CD4-positive, alpha-beta T cell treated with Interleukin-4 for 1 hour (primary cell): ENCODE measurements at places on chromosomes 6 and 20.
A peak's percentile ranks its signal among the peaks of the same experiment; 100 is the strongest.

DNA sequence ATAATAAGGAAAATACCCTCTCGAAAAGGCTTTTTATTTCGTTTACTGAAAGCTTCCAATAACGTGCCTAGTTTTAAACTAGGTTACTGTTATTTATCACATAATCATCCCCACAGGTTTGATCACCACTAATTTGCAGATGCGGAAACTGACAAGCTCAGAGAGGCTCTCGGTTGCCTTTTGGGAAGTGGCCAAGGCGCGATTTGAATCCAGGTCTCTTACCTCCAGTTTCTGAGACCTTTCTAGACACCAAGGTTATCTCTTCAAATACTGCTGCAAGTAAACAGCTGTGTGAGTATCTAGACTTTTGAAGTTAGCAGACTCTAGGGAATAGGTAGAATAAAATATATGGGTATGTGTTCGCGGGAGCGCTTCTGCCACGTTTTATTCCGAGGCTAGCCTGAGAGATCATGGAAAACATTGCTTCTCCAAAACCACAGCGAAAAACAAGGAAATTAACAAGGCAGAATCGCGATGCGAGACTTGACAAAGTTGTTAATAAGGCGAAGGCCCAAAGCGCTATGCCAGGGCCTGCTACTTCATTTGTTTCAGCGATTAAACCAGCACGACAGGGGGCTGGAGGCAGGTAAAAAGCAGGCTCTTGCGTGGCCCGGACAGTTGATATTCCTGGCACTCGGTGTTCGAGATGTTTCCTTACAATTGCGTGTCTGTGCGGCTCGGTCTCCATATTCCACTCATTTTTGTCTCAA, 1.8 kb upstream of the JARID2 start:
- no peak for DNase-seq

DNA sequence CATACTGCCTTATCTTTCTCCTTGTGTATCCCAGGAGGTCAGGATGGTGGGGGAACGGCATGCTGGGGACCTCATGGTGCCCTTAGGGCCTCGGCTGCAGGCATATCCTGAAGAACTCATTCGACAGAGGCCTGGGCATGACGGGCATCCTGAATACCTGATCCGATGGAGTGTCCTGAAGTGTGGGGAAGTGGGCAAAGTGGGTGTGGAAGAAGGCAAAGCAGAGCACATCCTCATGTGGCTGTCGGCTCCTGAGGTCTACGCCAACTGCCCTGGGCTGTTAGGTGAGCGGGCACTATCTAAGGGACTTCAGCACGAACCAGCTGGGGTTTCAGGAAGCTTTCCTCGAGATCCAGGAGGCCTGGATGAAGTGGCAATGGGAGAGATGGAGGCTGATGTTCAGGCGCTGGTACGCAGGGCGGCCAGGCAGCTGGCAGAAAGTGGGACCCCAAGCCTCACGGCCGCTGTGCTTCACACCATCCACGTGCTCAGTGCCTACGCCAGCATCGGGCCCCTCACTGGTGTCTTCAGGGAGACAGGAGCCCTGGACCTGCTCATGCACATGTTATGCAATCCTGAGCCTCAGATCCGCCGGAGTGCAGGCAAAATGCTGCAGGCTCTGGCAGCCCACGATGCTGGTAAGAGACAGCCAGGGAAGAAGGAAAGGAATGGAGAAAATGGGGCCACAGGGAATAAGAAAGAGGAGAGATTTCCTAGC, 2.4 kb downstream of the CUL9 start:
- DNase-seq: no peak

GRCh38 chr20:4076033-4076432, 60.7 kb upstream of the RNF24 start:
- no peak for DNase-seq

DNA sequence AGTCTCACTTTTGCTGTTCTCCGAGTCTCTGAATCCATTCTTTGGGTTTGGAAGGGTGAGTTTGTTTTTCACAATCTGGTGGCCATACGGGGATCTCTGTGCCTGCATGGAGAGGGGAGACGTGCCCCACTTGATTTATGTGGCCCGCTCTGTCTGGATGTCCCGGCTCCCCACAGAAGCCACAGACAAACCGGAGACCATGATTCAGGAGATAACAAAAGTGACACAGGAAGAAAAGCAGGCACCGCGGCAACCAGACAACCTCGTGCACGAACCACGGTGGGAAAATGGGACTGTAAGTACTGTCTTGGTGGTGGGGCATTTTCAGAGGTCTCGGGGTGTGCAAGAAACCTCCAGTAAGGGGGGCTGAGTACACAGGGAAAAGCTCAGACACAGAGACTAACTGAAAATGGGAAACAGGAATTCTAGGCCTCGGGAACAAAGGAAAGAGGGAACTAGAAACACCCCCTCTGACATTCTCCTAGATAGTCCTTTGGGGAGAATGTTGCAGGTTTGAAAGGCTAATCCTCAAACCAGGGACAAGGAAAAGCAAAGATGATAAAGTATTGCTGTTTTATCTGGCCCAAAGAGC, 22.1 kb upstream of the ZNF318 start:
- peak; percentile 70 for DNase-seq

- DNase-seq: peak; percentile 17
Observed at GRCh38 chr20:21615617-21616080, 89.8 kb upstream of the PAX1 start.

DNA sequence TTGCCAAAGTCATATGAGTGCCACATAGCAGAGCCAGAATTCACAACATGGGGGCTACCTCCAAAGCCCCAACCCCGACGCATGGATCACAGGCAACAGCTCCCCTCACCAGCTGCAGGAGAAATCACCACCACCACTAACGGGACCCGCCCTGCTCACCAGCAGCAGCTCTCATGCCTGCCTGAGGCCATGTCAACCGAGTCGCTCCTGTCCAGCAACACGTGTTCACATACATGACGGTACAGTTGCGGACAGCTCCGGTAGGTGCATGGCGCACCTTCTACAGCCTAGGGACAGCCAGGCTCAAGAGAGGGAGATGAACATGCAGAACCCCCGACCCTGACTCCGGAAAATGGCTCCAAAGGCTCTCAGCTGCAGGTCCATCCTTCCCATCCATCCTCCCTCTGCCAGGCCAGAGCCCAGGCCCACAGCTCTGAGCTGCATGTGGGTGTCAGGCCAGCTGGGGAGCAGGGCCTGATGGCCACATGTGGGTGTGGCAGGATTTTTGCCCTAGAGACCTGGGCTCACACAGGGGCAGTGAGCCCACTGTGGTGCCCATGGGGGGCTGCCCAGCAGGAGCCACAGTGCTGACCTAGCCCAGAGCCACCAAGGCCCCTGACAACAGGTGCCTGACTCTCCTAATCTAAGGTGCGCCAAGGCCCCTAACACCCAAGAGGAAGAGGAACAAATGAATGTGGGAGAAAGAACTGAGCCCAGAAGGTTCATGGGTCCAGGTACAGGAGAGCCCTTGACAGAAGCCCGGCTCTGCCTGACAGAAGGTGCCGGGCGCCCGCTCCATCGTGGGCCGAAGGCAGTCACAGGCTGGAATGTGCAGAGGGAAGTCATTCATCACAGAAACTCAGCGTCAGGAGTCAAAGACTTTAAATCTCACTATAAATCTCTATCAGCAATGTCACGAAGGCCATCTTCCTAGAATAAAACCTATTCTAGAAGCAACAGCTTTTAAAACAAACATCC, 10.5 kb downstream of the RPS6KA2 start:
- no peak for DNase-seq

DNA sequence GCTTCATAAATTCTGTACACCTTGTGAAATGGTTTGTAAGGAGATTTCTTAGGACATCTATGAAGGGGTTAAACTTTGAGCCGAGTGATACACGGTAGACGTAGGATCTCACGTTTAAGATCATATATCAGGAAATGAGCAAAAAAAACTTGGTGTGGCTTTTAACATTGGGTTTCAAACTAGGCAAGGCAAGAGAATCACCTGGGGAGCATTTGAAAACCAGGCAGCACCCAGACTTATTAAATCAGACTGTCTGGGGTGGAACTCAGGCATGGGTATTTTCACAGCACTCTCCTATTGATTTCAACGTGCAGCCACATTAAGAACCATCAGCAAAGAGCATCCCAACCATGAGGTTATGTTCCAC, 26.4 kb downstream of the LY86 start:
- DNase-seq: no peak

- DNase-seq: no peak
Observed at GRCh38 chr20:11982289-11982954, 64.7 kb downstream of the BTBD3 start.

DNA sequence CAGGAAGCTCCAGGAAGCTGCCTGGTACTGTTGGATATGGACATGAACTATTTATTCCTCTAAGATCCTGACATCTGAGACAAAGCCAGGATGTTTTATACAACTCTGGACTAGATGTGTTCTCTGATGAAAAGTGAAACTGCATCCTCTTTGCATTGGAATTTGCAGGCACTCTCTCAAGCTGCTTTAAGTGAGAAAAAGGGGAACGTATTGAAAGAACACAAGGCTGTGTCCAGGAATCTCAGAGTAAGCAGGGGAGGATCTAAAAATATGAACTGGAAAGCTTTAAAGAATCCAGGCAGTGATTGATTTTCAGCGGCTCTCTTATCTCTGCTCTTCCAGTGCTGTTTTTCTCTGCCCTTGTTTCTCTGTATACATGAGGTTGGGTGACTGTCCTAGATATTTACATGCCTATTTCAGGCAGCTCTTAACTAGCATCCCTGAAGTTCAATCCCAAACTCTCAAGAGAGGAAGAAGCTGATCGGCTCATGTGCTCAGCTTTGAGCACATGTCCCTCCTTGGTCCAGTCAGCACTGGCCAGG, 193.8 kb downstream of the PLCB4 start:
- no peak for DNase-seq

GRCh38 chr6:138510093-138510492, 10.8 kb upstream of the NHSL1 start:
- no peak for DNase-seq

DNA sequence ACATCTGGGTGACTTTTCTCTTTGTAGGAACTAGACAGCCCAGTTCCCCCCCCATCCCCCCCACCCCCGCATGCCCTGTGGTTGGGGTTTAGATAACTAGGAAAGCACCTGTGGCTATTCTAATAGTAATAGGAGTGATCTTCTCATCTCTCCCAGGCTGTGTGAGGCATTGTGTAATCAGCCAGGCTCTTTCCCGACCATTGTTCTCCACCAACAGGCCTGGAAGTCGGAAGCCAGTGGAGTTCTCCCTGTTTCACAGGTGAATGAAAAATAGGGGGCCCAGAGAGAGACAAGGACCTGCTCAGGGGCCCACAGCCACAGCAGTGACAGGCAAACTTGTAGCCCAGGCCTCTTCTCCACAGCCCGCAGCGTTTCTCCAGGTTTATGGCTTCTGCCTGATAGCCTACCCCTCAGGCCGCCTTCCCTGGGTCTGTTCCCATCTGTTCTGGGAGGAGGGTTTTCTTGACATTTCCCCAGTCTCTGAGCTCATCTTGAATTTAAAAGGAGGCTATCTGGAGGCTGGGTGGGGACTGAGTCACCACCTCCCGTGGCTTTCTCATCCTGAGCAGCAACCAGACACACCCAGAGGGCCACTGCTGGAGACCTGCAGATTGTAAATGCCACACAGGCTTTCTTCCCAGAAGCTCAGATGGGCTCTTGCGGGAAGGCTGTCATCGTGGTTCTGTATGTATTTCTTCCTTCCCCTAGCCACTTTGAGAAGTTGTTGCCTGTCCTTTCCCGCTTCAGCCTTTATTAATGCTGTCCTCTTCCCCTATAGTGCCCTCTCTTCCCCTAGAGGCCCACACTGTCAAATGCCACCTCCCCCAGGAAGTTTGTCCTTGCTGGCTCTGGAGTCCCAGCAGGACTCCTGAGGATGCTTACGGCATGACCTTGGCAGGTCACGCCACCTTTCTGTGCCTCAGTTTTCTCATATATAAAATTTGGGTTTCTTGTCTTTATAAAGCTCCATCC, 75.9 kb upstream of the MYL9 start:
- DNase-seq: no peak

DNA sequence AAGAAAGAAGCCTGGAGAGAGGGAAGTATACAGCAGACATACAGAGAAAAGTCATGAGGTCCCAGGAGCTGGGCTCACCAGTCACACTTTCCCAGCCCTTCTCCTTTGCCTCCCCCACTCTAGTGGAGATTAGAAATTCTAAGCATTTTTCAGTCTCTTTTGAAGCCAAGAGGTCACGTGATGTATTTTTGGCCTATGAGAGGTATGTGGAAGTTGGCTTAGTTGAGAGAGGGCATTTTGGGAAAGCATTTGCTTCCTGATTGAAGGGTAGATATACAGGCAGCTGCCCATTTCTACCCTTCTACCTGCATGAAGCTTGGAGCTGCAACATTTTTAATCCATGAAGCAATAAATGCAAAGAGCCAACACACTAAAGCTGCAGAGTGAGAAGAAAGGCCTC, 106.0 kb upstream of the TNFAIP3 start:
- DNase-seq: no peak

DNA sequence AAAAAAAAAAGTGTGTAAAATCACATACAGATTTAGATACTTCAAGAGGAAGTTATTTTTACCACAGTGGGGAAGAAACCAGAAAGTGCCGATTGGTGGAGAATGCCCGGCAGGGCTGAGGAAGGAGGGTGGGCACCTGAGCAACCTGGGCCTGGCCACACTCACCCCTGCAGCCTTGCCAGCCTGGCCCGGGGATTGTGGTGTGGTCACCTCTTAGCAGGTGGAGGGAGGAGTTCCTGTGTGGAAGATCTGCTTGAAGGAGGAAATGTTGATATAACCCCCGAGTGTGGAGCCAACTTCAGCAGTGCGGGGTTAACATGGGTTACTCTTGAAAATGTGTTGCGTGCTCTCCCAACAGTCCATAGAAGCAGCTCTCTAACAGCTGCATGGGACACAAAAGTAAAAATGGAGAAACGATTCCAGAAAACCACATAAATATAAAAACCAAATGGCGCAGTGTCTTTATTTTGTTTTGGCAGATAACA, 14.7 kb downstream of the UST start:
- DNase-seq: peak; percentile 73

DNA sequence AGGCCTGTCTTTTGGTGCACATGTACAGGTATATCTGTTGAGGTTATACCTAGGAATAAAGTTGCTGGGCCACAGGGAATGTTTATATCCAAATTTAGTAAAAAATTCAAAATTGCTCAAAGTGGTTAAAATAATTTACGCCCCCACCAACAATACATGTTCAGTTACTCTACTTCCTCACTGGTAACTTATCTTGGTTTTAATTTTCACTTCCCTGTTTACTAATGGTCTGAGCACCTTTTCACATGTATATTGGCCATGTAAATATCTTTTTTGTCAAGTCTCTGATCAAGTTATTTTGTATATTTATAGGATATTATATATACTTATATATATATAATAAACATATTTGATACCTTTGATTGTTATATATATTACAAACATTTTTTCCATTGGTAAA, 9.7 kb downstream of the PDE7B start:
- no peak for DNase-seq

- DNase-seq: no peak
Observed at GRCh38 chr6:35468980-35469750, 964 bp downstream of the RPL10A start.

DNA sequence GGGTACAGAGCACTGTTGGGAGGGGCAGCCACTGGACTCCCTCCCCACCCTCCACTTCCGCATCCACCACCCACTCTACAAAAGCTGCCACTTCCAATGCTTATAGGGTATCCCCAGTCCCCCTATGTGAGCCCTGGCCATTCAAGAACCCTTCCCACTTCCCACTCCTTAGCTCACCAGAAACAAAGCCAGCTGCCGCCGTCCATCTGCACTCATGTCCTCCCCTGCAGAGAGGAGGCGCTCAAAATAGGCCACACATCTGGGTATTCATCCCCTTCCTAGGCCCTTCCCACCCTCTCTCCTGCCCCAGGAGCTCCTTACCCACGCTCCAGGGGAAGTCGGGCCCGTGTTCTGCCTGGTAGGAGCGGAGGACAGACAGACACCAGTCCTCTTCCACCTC, 6.5 kb upstream of the LY6G5C start:
- no peak for DNase-seq

- no peak for DNase-seq
Observed at GRCh38 chr20:50277064-50277415, 86.4 kb downstream of the CEBPB start.
